GF-D8 (cell line): ENCODE measurements at places on chromosomes 5 and 9.

GRCh38 chr5:130462516-130462915 lies 558.3 kb downstream of the CHSY3 start:
- no peak for DNase-seq

GRCh38 chr5:138874771-138875551 lies at the start of gene LRRTM2:
Gene LRRTM2, minus strand, starts transcription at chr5:138875335. Its CDS starts 424 bp downstream, at chr5:138874911.
- no peak for DNase-seq

DNA sequence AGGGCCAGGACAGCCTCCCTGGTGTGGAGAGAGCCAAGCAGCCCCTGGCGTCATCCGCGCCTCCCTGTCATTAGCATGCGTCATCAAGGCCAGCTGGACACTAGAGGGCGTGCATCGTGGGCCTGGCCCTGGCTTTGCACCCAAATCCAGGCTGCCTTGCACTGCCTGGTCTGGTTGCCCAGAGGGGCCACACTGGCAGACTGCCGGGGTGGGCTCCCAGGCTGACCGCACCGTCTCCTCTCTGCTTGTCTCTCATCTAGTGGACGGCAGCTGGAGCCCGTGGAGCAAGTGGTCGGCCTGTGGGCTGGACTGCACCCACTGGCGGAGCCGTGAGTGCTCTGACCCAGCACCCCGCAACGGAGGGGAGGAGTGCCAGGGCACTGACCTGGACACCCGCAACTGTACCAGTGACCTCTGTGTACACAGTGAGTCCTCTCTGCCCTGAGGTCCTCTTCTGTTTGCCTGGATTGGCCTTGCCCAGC lies 29.0 kb downstream of the HK3 start:
- no peak for DNase-seq

DNA sequence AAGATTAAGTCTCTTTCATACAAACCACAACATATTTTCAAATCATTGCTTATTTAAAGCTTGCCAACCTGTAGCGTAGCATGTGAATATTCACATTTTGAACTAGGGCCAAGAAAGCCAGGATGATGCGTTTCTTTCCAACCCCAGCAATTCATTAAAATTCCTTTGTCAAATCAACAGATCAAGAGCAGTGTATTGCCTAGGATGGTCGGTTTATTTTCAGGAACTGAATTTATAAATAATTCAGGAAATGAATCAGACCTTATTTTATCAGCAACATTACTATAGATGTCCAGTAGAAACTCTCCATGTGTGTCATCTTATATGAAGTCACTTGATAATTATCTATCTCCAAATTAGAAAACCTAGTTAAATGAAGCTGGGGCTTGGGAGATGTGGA lies 13.2 kb upstream of the AUH start:
- DNase-seq, result no peak

GRCh38 chr5:142716963-142717362 lies 31.1 kb upstream of the FGF1 start:
- no peak for DNase-seq

- no peak for DNase-seq
These were observed 1.0 kb downstream of the CERT1 start for GRCh38 chr5:75510417-75510835.

GRCh38 chr9:75894566-75894965 lies 4.1 kb downstream of the PCSK5 start:
- DNase-seq, result no peak

DNA sequence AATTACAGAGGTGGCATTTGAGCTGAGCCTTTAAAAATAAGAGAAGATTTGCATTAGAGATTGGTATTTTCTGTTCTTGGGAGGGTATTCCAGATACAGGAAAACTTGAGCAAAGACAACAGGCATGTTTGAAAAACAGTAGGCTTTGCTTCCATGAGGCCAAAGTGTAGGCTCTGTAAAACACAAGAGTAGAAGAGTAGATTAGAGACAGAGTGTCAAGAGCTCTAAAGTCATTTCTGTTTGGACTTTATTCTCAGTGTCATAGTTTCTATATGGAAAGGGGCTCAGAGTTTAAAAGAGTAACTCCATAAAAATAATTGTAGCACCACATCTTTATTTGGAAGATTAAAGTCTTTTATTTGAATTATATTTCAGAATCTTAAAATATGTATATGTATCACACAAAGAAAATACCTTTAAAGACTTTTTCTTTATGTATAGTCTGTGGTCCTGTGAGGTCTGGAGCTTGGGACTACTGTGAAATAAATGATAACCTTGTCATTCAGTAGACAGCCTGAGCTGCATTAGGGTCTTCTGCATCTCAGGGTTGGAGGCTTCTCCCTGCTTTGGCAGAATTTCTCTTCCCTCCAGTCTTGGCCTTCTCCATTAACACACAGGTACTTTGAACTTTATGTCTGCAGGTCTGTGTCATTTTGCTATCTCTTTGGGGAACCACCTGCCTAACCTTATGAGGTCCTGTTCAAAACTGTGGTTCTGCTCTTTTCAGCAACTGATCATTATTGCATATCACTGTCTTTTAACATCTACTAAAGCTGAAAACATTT lies 73.6 kb downstream of the ZSWIM6 start:
- DNase-seq, result no peak

DNA sequence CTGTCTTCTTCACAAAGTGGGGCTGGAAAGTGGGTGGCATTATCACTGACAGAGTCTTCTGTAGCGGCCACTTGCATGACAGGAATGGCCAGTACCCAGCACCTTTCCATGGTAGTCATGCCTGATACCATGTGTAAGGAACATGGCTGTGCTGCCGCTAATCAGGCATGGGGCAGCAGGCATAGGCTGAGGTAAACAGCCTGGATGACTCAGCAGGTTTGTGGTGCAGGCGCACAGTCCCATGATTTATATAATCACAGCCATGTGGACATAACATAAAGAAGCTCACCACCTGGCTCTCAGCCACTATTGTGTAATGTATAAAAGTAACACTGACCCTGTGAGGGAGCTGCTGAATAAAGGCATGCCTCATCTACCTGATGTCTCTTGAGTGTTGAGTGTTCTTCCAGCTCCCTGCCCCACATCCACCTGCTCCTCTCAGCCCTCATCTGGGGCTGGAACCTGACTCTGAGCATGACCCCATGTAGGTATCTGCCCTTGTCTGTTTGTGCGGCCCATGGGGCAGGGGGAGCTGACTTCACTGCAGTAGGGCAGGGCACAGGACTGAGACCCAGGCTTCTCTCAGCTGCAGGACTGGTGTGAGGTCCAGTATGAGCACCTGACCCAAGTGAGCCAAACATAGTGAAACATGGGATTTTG lies 13.2 kb upstream of the ICE1 start:
- no peak for DNase-seq

DNA sequence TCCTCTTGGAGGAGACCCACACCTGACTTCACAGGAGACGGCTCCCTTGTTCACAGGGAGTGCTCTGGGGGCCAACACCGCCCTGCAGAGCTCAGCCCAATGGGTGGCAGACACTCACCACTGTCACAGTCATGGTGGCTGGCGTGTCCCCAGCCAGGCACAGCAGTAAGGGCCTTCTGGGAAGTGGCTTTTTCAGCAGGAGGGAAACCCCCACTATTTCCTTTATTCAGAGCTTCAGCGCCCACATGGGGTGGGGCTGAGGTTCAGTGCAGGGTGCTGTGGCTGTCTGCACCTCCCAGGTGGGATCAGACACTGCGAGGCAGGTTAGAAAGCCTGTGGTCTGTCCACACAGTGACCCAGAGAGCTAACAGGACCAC lies 3.6 kb upstream of the SNAPC4 start:
- DNase-seq, result no peak

GRCh38 chr9:19967216-19967887 lies 178.5 kb upstream of the SLC24A2 start:
- DNase-seq, result no peak

DNA sequence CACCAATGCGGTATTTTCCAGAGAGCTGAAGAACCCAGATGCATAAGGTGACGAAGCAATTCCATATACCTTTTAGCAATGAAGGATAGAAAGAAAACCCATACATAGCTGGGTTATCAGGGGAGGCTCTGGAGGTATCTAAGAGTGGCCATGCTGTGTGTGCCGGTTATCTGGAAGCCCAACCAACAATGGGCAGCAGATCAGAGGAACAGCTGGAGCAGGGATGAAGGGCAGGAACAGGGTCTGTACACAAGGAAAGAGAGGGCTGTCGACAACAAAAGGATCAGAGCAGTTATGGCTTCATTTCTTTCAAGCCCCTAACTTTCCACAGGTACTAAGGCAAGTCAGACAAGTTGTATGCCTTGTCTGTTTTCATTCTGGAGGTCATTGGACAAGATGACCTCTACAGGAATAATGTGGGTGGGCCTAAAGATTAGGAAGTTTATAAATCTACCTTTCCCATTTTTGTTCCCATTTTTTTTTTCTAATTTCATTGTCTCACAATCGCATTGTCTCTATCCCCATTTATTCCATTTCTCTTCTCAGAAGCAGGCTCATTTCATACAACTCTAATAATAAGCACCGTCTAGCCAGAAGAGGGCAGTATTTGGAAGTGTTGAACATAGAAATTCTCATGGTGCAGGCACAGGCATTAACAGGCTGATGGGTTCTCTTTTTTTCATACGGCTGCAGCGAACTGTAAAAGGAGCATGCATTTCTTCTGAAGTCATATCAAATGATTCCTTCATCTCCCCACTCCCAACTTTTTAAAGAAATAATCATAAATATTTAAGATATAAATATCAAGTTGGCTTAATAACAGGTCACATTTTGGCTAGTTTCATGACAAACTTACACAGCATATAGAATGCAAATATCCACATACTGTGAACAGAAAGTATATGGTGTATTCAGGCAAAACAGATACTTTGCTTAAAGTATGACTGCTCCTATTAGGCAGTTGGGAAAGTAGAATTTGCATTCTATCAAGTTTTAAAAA lies 63.5 kb downstream of the ZNF474 start:
- no peak for DNase-seq

GRCh38 chr9:76901801-76902200 lies 4.1 kb downstream of the PRUNE2 start:
- DNase-seq, result no peak

GRCh38 chr5:113276001-113276400 lies 158.8 kb downstream of the TSSK1B start:
- no peak for DNase-seq

DNA sequence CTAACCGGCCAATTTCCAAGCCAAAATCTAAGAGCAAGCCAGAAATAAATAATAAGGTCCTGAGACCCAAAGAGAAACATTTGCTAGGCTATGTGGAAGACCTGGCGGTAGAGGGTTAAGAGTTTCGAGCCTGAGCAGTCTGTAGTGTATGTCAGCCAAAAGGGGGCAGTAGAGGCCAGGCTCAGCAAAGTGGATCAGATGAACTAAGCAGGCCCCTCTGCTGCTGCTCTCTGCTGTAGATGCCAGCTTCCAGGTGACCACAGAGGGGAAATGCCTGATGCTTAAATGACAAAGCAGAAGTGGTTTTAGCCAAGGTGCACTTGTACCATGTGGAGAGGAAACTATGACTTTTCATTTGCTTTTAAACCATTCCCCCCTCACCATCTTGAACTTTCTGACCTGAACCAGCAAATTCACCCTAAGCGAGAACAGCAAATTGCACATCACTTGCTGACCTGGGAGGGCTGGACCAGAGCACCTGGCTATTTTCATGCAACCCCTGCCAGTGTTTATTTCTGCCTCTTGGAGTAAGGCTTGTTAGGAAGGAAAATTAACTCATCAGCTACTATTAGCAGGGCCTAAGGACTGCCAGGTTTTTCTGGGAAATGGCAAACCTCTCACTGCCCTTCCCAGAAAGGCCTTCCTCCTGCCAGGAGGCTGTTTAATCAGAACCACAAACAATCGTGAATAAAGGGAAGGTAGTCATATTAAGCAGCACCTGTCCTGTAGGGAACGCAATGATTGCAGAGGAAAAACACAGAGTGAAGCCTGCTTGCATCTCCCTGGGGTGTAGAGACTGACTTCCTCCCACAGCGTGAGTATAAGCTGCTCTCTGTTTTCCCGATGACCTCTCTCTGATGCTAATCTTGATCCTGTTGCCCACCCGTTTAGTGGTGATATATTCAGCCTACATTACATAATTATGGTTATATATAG lies 818.2 kb downstream of the TLR4 start:
- no peak for DNase-seq

DNA sequence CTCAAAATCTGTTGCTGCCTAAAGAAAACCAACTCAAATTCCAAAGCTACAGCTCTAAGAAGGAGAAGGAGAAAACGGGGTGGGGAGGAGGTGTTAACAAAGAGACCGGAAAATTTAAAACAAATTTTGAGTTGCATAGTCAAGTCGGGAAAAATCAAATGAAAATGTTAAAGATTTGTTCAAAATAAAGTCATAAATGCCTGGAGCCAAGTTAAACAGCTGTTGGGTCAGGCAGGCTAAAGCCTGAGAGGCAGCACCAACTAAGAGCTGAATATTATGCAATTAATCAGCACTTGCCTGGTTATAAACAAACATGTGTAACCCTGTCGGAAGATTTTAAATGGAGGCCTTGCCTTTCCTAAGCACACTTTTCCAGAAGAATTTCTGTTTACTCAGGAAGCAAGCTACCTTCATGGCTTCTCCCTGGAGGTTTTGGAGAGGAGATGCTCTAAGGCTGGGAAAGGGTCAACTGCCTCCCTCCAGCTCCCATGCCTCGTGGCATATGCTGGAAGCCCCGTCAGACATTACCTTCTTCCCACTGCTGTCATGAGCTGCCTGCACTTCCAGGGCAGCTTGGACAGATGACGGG lies 270.5 kb downstream of the DMRT2 start:
- no peak for DNase-seq

DNA sequence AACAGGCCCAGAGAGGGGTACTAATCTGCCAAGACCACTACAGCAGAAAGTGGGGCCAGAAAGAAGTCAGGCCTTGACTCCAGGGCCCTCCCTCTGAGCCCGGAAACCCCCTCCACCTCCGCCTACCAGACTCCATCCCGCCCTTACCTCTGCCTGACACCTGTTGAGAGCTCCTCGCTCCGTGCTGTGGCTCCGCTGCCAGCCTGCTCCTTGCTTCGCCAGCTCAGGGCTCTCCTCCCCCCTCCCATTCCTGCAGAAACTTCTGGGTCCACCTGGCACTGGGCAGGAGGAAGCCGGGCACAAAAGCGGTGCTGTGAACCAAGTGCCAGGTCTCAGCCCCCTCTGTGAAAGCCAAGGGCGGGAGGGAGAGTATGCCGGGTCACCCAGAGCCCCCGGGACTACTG lies 6.4 kb upstream of the ST6GALNAC6 start:
- DNase-seq, result no peak

GRCh38 chr5:142831009-142831383 lies 60.8 kb downstream of the ARHGAP26 start:
- DNase-seq, result no peak

- DNase-seq, result no peak
These were observed 906 bp downstream of the SLC25A51 start for GRCh38 chr9:37902796-37903646.
